ENCODE measurements at places on chromosomes 6 and 20.

DNA sequence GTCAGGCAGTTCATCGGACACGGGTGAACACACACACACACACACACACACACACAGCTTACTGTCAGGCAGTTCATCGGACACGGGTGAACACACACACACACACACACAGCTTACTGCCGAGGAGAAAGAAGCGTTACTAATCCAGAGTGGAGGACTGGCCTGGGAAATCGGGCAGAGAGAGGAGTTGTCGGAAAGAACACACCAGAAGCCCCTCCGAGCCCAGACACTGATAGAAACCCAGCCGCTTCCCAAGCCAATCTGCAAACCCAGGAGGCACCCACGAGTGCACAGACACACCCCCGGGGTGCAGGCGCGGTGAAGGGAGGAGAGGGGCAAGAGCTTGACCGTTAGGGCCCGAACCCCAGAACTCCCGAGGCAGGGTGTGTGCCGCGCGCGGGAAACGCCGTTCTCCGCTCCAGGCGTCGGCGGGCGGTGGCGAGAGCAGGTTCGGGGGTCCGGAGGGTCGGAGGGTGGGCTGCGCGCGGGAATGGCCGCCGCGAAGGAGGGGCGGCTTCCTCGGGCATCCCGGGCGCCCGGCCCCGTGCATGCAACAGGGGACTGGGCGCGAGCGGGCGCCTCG, 636 bp downstream of the ELOVL2 start:
- H3K27me3 ChIP-seq: peaks cover 6% of the 10 kb centered on the region
- peaks cover 8% of the 10 kb centered on the region for H3K4me1 ChIP-seq
- H3K27ac ChIP-seq: peak overlapping the region; percentile 60
- no peaks in the 10 kb centered on the region for H3K36me3 ChIP-seq
- DNase-seq: peak; percentile 77

- peaks cover 4% of the 10 kb centered on the region for H3K4me1 ChIP-seq
- H3K27ac ChIP-seq: peak overlapping the region; percentile 8
- no peak overlapping the region for H3K4me3 ChIP-seq
- DNase-seq: no peak
These were observed 75.4 kb downstream of the ANKEF1 start for GRCh38 chr20:10110151-10110550.

GRCh38 chr6:52538252-52538900, 38.5 kb downstream of the TRAM2 start:
- H3K4me1 ChIP-seq: peaks cover 3% of the 10 kb centered on the region
- H3K27ac ChIP-seq: no peak overlapping the region
- no peak for DNase-seq
- no peaks in the 10 kb centered on the region for H3K27me3 ChIP-seq
- no peak overlapping the region for H3K4me3 ChIP-seq

DNA sequence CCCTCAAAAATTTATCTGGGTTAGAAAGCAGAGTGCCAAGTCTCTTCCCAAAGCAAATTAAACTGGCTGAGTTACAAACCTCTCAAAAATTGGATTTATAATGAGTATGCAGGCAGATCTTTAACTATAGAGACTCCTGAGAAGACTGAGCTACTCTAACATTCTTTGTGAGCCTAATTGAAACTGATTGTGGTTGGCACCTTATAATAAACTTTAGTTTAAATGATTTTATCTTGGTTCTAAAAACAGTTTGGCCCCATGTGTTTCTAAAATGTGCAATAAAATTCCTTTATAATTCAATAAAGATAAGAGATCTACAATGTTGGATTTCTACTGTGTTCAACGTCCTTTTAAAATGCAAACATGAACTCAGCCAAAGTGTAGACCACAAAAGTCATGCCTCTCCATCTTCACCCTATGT, 480.2 kb upstream of the RNF217 start:
- H3K36me3 ChIP-seq: no peaks in the 10 kb centered on the region
- H3K4me1 ChIP-seq: no peaks in the 10 kb centered on the region
- H3K27ac ChIP-seq: no peak overlapping the region
- H3K4me3 ChIP-seq: no peak overlapping the region
- H3K27me3 ChIP-seq: no peaks in the 10 kb centered on the region
- no peak for DNase-seq

DNA sequence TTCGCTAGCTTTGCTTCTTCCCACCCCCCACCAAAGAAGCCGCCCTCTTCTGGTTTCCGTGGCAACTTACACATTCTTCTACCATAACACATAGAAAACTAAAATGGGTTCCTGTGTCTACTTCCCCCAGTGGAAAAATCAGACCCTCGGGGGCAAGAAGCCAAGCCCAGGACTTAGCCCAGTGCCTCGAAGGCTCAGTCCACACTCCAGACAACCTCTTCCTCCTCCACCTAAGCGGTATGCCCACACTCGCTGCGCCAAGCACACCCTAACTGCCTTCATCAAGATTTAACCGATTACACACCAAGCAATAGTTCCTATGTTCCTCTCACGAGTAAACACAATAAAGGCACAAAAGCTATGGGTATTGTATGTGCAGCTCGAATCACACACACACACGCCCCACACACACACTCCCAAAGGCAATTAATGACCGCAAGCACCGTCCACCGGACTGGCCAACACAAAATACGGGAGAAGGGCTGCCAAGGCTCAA, 537 bp downstream of the PPIL4 start:
- peaks cover 4% of the 10 kb centered on the region for H3K36me3 ChIP-seq
- peak overlapping the region; percentile 87 for H3K4me3 ChIP-seq
- peak overlapping the region; percentile 97 for H3K27ac ChIP-seq
- peaks cover 9% of the 10 kb centered on the region for H3K4me1 ChIP-seq
- DNase-seq: no peak

DNA sequence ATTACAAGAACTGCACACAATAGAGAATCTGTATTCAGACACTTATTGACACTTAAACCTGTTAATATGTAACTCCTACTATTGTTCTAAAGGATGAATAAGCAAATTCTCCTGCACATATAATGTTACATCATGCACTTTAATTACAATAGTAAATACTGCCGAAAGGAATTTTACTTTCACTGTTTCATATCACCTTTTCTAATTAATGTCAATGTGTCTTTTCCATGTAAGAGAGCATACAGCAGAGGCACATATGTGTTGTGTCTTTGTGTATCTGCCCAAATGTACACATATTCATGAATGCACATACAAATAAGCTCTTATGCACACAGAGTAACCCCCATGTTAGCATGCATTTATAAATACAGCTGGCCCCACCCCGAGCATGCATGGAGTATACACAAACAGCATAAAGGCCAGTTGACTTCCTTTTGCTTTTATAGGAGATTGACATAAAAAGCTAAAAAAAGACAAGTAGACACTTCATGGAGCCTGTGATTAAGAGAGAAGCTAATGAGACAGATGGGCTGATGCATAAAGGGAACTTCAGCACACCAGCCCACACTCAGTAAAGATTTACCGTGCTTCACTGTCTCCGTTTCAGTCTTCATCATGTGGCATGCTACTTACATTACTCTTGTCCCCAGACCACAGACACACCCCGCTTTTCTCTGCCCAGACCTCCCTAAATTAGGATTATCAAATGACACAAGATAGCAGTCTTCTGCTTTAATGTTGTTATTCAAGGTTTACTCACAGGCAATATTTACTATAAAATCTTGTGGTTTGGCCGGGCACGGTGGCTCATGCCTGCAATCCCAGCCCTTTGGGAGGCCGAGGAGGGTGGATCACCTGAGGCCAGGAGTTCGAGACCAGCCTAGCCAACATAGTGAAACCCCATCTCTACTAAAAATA, 184.6 kb downstream of the ATXN1 start:
- no peaks in the 10 kb centered on the region for H3K4me1 ChIP-seq
- H3K27ac ChIP-seq: no peak overlapping the region
- H3K36me3 ChIP-seq: no peaks in the 10 kb centered on the region
- H3K4me3 ChIP-seq: no peak overlapping the region

DNA sequence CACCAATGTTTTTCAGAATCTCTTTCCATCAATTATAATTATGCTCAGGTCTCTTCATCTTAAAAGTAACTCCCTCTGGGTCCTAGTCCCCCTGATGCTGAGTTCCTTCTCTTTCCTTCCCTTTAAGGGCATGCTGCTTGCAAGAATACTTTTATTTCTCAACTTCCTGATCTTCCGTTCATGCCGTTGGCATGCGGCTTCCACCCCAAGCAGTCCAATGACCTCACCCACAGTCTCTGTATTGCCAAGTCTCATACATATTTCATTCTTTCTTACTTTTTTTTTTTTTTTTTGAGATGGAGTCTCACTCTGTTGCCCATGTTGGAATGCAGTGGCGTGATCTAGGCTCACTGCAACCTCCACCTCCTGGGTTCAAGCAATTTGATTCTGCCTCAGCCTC, 83.5 kb downstream of the NDUFAF5 start:
- H3K4me3 ChIP-seq: no peak overlapping the region
- no peaks in the 10 kb centered on the region for H3K27me3 ChIP-seq
- no peaks in the 10 kb centered on the region for H3K36me3 ChIP-seq
- no peak overlapping the region for H3K27ac ChIP-seq
- no peaks in the 10 kb centered on the region for H3K4me1 ChIP-seq

- H3K27ac ChIP-seq: no peak overlapping the region
- H3K4me3 ChIP-seq: no peak overlapping the region
- H3K4me1 ChIP-seq: no peaks in the 10 kb centered on the region
- H3K36me3 ChIP-seq: peaks cover 10% of the 10 kb centered on the region
- no peak for DNase-seq
These were observed 128.1 kb downstream of the REV3L start for GRCh38 chr6:111354758-111355555.

DNA sequence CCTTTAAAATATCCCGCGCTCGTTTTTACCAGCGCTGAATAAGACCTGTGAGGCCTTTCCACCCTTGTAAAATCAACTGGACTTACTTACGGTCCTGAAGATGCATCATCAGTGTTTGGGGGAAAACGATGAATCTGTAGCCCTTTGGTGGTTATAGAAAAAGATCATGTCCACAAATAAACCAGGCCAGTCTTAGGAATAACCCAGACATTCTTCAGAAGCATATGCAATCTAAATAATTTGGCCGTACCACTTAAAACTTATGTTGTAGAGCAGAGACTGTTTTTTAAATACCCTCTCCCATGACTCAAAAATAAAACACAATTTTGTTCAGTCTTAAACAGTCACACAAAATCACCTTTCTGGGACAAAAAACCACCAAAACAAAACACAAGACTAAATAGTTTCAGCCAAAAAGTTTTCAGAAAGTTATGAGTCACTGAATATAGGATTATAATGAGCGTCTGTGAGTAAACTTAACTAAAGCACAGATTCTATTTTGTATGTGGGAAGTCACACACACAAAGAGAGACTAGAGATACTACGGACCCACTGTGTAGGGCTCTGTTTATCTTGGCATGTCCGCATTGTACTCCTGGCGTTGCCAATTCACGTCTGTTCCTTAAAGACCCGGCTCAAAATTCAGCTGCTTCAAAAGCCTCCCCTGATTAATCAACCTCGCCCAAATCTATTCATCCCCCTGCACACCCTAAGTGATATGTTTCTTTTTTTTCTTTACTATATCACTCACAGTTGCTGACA, 26.5 kb upstream of the SMOC2 start:
- H3K4me1 ChIP-seq: peaks cover 35% of the 10 kb centered on the region
- DNase-seq: no peak
- no peak overlapping the region for H3K4me3 ChIP-seq
- H3K27me3 ChIP-seq: peaks cover 5% of the 10 kb centered on the region
- no peak overlapping the region for H3K27ac ChIP-seq

- DNase-seq: no peak
- H3K27me3 ChIP-seq: peaks cover 2% of the 10 kb centered on the region
- no peaks in the 10 kb centered on the region for H3K4me1 ChIP-seq
- no peak overlapping the region for H3K4me3 ChIP-seq
- H3K36me3 ChIP-seq: no peaks in the 10 kb centered on the region
These were observed 112.9 kb upstream of the JAG1 start for GRCh38 chr20:10786678-10787077.

DNA sequence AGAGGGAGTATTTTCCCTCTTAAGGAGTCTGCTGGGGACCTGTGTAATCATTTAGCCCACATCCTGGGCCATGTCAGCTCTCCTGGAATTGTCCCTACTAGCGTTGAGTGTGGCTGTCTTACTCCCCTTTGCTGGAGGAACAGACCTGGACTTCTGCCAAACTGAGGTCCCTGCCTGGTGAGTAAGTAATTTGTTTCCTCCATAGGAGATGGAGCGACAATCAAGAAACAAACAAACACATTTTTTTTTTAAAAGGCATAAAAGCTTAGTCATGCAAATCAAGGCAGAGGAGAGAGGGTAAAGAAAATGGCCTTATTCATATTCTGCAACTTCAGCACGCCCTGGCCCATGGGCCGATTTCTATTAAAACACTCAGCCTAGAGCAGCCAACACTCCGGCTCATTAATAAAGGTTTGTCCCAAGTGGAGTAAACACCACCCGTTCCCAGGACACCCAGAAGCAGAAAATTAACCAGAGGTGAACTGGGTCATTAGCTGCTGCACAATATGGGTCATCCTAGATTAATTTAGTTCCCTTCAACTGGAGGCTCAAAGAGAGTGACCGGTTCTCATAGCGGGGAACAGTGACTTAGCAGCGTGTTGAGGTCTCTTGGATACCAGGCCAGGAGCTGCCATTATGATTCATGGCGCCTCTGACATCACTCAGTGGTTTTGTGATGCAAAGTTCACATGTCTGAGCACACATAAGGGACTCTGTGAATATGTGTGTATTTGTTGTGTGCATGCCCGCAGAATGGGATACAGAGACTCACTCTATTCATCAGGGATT, 165.0 kb upstream of the SULF2 start:
- peaks cover 13% of the 10 kb centered on the region for H3K4me1 ChIP-seq
- H3K27me3 ChIP-seq: peaks cover 10% of the 10 kb centered on the region
- no peaks in the 10 kb centered on the region for H3K36me3 ChIP-seq
- H3K4me3 ChIP-seq: no peak overlapping the region
- DNase-seq: peak; percentile 56

- H3K4me1 ChIP-seq: peaks cover 4% of the 10 kb centered on the region
- no peak overlapping the region for H3K4me3 ChIP-seq
- DNase-seq: no peak
- peaks cover 8% of the 10 kb centered on the region for H3K36me3 ChIP-seq
These were observed 115.7 kb downstream of the TAF4 start for GRCh38 chr20:61949714-61950640.

DNA sequence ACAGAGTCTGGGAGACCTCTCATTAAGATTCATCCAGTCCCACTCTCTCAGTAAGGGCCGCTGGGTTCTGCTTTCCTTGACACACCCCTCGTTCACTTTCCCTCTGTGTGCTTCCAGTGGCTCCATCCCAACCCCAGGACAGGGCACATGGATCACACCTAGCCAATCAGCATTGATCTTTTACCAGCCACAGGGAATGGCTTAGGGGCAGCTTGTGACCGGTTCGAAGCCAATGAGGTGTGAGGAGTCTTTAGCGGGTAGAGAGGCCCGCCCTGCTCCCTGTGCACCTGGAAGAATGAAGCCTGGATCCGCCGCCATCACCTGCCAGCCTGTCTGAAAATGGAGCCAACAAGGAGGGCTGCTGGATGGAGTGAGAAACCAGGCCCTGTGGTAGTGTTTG, 35.2 kb upstream of the OVOL2 start:
- H3K27me3 ChIP-seq: no peaks in the 10 kb centered on the region
- H3K4me1 ChIP-seq: no peaks in the 10 kb centered on the region
- no peaks in the 10 kb centered on the region for H3K36me3 ChIP-seq
- H3K27ac ChIP-seq: no peak overlapping the region

GRCh38 chr6:150567823-150568383, 31.8 kb upstream of the PLEKHG1 start:
- peak overlapping the region; percentile 26 for H3K27ac ChIP-seq
- H3K36me3 ChIP-seq: no peaks in the 10 kb centered on the region
- H3K4me3 ChIP-seq: no peak overlapping the region
- DNase-seq: peak; percentile 23
- peaks cover 9% of the 10 kb centered on the region for H3K4me1 ChIP-seq

Data from spinal cord (tissue), 10 donors.